ENCODE measurements at places on chromosomes 7 and 10. TPM values are rescaled to one million over a fixed set of nuclear protein-coding genes. Genes with fewer than 3 reads are reported as not detected.

Gene UCMA
- not detected for total RNA-seq

GRCh38 chr10:80421707-80422536 is 13.6 kb downstream of the PRXL2A start:
- no peak overlapping the region for H3K4me3 ChIP-seq
- H3K27ac ChIP-seq = no peak overlapping the region

GRCh38 chr10:130363899-130364445 is 227.8 kb downstream of the GLRX3 start:
- H3K4me3 ChIP-seq = no peak overlapping the region
- H3K4me1 ChIP-seq = no peaks in the 10 kb centered on the region
- DNase-seq = no peak
- H3K27ac ChIP-seq = no peak overlapping the region

DNA sequence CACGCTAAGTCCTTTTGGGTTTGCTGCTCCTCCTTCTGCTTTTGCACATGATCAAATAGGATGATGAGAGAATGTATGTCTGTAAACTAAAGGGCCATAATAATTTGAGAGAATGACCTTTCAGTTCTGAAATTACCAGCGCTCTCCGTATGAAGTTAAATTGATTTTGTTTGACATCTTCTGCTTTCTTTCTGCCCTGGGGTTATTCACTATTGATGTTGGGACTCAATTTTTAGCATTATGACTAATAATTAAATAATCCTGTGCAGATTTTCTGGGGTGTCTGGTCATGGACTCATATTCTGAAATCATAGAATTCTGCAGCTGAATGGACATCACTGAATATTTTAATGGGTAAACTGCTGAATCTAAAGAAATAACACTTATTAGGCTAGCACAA is 423.2 kb downstream of the POM121L12 start:
- no peaks in the 10 kb centered on the region for H3K4me1 ChIP-seq
- no peak for DNase-seq
- H3K4me3 ChIP-seq = no peak overlapping the region
- no peaks in the 10 kb centered on the region for H3K27me3 ChIP-seq
- no peaks in the 10 kb centered on the region for H3K36me3 ChIP-seq
- no peak overlapping the region for H3K27ac ChIP-seq

All from natural killer cell (primary cell).